Astrocyte (in vitro differentiated cells and primary cell): ENCODE measurements at places on chromosomes 5 and 9. TPM values are rescaled to one million over a fixed set of nuclear protein-coding genes. Genes with fewer than 3 reads are reported as not detected.

ABLIM3 gene
- total RNA-seq, result 3.9 and 6.4 TPM in 2 replicates

C9 gene
- total RNA-seq, result 0.07 TPM in 1 of 2 replicates, not detected in the other

CMBL gene
- total RNA-seq, result 32.6 and 39.7 TPM in 2 replicates

DNA sequence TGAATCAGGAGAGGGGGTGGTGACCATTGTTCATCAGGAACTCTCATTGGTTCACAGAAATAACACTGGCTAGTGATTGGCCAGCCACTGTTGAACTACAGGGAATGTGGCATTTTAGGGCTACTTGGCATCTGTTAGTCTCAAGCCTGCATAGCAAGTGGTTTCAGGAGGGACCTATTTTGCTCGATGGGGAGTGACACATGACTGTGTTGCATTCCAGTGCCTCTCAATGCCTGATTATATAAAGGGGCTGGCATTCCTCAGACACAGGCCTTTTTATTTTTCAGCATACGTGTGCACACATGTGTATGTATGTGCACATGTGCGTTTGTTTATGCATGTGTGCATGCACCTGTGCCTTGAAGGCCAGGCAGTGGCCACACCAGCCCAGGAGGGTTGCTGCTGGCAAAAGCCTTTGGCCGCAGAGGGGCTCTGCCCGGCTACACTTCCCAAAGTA is 23.2 kb downstream of the FGD3 start:
- H3K27ac ChIP-seq, result no peak overlapping the region
- peak; percentile 86 for DNase-seq
- H3K4me3 ChIP-seq, result no peak overlapping the region
- no peaks in the 10 kb centered on the region for H3K27me3 ChIP-seq
- H3K4me1 ChIP-seq, result peaks cover 4% of the 10 kb centered on the region
- H3K36me3 ChIP-seq, result no peaks in the 10 kb centered on the region

GRCh38 chr5:111172504-111172903 is 51.7 kb upstream of the CAMK4 start:
- no peak overlapping the region for H3K4me3 ChIP-seq
- H3K27me3 ChIP-seq, result no peaks in the 10 kb centered on the region
- H3K4me1 ChIP-seq, result no peaks in the 10 kb centered on the region
- H3K36me3 ChIP-seq, result no peaks in the 10 kb centered on the region

DNA sequence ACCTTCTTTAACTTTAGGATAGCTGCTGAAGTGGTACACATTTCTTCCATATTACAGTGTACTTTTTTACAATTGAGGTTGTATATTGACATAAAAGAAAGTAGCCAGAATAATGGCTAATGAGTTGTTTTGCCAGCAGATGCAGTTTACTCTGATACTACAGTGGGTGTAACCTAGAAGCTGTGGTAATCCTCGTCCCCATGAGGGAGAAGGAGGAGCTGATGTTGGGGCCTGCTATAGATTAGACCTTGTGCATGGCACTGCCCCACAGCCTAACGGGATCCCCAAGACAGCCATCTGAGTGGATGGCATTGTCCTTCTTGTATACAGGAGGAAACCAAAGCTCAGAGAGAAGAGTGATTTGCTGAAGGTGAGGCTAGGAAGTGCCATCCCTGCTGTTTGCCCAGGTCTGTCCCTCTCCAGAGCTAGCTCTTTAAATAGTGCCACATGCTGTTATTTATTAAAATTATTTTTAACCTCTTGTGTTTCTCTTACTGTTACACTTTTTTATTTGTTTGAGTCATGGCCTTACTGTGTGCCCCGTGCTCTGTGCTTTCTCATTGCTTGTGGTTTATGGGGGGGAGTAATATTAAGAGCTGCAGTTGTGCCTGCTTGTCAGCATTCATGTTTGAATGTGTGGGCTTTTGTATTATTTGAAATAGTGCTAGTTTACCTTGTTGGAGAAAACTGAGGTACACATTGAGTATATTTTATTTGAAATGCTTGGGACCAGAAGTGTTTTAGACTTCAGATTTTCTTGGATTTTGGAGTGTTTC is 65.3 kb downstream of the ICE1 start:
- H3K36me3 ChIP-seq, result peaks cover 19% of the 10 kb centered on the region
- no peaks in the 10 kb centered on the region for H3K27me3 ChIP-seq
- H3K27ac ChIP-seq, result no peak overlapping the region
- no peak for DNase-seq
- no peak overlapping the region for H3K4me3 ChIP-seq

- peaks cover 34% of the 10 kb centered on the region for H3K4me1 ChIP-seq
- H3K27ac ChIP-seq, result no peak overlapping the region
- no peaks in the 10 kb centered on the region for H3K36me3 ChIP-seq
- no peaks in the 10 kb centered on the region for H3K27me3 ChIP-seq
- DNase-seq, result peak; percentile 84
These were observed 48.8 kb upstream of the EDIL3 start for GRCh38 chr5:84433461-84433860.

GRCh38 chr9:1748407-1748806 is 266.7 kb upstream of the SMARCA2 start:
- no peak overlapping the region for H3K4me3 ChIP-seq
- H3K36me3 ChIP-seq, result no peaks in the 10 kb centered on the region
- H3K27me3 ChIP-seq, result no peaks in the 10 kb centered on the region

DNA sequence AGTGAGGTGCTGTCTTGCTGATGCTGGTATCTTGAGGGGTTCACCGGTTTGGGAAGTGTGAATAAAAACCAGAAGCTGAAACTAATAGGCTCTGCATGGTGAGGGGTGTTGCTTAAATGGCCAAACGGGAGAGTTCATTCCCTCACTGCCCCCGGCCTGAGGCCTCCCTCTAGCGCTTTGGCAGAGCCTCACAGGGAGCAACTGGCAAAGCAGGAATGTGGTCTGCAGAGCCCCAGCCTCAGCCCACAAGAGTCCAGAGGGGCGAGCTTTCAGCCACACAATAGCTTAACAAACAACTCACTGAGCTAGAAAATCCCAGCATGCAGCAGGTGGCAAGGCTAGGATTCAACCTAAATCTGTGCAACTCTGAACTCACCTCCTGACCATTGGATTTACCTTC is 234.8 kb downstream of the MED10 start:
- H3K36me3 ChIP-seq, result no peaks in the 10 kb centered on the region
- H3K4me1 ChIP-seq, result no peaks in the 10 kb centered on the region
- H3K4me3 ChIP-seq, result no peak overlapping the region
- no peak overlapping the region for H3K27ac ChIP-seq

GRCh38 chr5:25905646-25906045 is 1132.7 kb downstream of the CDH9 start:
- no peaks in the 10 kb centered on the region for H3K4me1 ChIP-seq
- H3K27me3 ChIP-seq, result no peaks in the 10 kb centered on the region
- H3K4me3 ChIP-seq, result no peak overlapping the region
- no peak for DNase-seq
- no peaks in the 10 kb centered on the region for H3K36me3 ChIP-seq
